ENCODE measurements at places on chromosomes 1 and 21. TPM values are rescaled to one million over a fixed set of nuclear protein-coding genes. Genes with fewer than 3 reads are reported as not detected.

EXTL1 gene
- under 0.01 TPM for total RNA-seq

NUDT4B gene
- total RNA-seq = 34.0 TPM

OLIG2 gene
- 0.21 TPM for total RNA-seq

S100A7A gene
- not detected for total RNA-seq

MEGF6 gene
- 16.2 TPM for total RNA-seq

KCNA2 gene
- 0.52 TPM for total RNA-seq

PDXK gene
- 26.0 TPM for total RNA-seq

UBXN10 gene
- total RNA-seq = 0.52 TPM

RHD gene
- 1.2 TPM for total RNA-seq

HMCN1 gene
- under 0.01 TPM for total RNA-seq

RUNX3 gene
- total RNA-seq = 76.4 TPM

NUF2 gene
- total RNA-seq = 0.94 TPM

SKI gene
- total RNA-seq = 47.5 TPM

S100A7 gene
- total RNA-seq = not detected

CDK18 gene
- 0.94 TPM for total RNA-seq

FALEC gene
- total RNA-seq = not detected

GBP5 gene
- 62.4 TPM for total RNA-seq

GSTM1 gene
- not detected for total RNA-seq

PPM1J gene
- 0.63 TPM for total RNA-seq

GNG12 gene
- 0.21 TPM for total RNA-seq

WRAP73 gene
- 8.8 TPM for total RNA-seq

ATP6V1G3 gene
- not detected for total RNA-seq

FCRL2 gene
- total RNA-seq = 4.0 TPM

NDUFS5 gene
- 272 TPM for total RNA-seq

C1QC gene
- 0.52 TPM for total RNA-seq

VANGL2 gene
- under 0.01 TPM for total RNA-seq

HHIPL2 gene
- total RNA-seq = not detected

AMIGO1 gene
- 9.2 TPM for total RNA-seq

DUSP12 gene
- 38.4 TPM for total RNA-seq

CFAP107 gene
- total RNA-seq = not detected

TBX15 gene
- 0.21 TPM for total RNA-seq

JAM2 gene
- total RNA-seq = under 0.01 TPM

KCNC4 gene
- total RNA-seq = 2.8 TPM

SLC9C2 gene
- not detected for total RNA-seq

SELE gene
- total RNA-seq = not detected

XPR1 gene
- total RNA-seq = 19.4 TPM
